ENCODE measurements at places on chromosomes 7 and 10.

GRCh38 chr10:100433253-100434240 is 29.3 kb upstream of the WNT8B start:
- peak; percentile 57 for DNase-seq

GRCh38 chr7:801940-802381 is 30.3 kb upstream of the SUN1 start:
- no peak for DNase-seq

GRCh38 chr7:1961701-1962276 is 271.0 kb downstream of the MAD1L1 start:
- DNase-seq, result no peak

- DNase-seq, result no peak
Measured at GRCh38 chr10:6170638-6171037, 32.1 kb upstream of the PFKFB3 start.

- DNase-seq, result no peak
Measured at GRCh38 chr10:123995461-123996131, 97.8 kb downstream of the CHST15 start.

- DNase-seq, result no peak
Measured at GRCh38 chr7:30041526-30042269, 13.5 kb downstream of the PLEKHA8 start.

DNA sequence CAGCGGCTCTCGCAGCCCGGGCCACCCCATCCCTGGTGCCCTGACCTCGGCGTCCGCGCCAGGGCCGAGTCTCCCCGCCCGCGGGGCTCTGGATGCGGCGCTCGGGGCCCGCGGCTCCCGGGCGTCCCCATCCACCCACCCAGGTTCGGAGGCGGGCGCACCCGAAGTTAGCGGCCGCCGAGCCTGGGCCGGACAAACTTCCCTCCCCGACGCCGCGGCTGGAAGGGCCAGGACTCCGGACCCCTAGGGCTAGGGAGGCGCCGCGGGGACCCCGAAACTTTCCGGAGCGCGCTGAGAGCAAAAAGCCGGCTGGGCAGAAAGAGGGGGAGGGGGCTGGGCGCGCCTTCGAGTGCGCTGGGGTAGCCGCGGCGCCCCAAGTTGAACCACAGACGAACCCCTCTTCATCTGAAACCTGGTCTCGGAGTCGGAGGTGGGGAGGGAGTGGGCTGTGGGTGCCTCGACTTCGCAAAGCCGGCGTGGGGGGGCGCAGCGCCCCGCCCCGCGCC is 3.7 kb upstream of the ELFN1 start:
- DNase-seq, result no peak

- DNase-seq, result no peak
Measured at GRCh38 chr10:95782318-95782717, 26.4 kb downstream of the ENTPD1 start.

DNA sequence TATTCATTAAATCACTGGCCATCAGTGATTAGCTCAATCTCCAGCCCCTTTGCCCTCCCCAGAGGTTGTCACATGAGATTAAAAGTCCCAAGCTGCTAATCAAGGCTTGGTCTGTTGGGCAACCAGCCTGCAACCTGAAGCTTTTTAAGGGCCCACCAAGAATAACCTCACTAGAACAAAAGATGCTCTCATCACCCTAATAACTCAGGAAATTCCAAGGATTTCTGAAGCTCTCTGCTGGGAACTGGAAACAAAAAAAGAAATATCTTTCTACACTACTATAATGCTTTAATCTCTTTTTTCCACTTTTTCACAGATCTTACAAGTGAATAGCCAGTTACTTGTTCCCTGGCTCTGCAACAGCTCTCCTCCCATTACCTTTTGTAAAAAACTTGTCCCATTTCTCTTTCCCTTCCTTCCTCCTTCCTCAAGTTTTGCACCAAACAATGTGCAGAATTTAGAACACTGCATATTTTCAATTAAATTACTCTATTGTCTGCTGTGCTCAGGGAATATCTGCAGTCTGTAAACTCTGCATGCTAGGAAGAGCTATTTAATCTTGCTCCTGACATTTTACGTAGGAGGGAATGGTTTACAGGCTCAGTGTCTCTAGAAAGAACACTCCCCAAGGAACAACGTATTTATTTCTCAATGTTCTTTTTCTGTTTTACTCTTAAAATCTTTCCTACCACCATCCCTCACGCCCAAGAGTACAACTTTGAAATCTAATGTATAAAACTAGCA is 169.1 kb downstream of the IMMP2L start:
- DNase-seq, result no peak

DNA sequence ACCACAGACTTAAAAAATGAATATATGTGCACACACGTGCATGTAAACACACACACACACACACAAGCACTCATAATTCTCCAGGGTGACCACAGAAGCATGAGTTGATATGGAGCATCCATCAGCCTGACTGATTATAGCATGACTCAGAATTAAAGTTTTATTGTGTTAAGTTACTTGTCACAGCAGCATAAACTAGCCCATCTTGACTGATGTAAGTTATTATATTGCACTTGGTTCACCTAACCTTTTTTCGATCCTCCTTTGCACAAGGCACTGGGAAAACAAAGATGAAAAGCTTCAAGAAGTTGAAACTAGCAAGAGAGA is 18.8 kb upstream of the SLC35G1 start:
- no peak for DNase-seq

GRCh38 chr10:70055550-70055949 is 2.9 kb downstream of the MACROH2A2 start:
- no peak for DNase-seq

- DNase-seq, result no peak
Measured at GRCh38 chr10:107443326-107443725, 278.8 kb upstream of the SORCS1 start.

DNA sequence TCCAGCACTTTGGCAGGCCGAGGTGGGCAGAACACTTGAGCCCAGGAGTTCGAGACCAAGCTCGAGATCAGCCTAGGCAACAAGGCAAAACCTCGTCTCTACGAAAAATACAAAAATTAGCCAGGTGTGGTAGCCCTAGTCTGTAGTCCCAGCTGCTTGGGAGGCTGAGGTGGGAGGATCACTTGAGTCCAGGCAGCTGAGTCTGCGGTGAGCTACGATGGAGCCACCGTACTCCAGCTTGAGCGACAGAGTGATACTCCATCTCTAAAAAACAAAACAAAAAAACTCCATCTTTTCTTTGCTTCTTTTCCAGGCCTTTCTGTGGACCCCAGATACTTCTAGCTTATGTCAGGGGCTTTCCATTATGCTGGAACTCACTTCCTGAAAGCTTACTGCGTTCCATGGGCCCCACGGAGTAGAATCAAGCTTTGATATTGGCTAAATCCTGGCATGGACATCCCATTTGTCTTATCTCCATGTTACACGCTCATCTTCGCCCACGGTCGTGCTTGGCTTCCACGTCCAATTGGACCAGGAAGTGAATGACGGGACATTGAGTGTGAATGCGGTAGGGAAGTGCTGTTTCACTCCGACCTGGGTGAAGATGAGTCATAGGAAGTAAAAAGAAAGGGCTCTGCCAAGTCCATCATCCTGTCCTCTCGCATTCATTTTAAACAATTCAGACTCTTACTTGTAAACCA is 45.7 kb downstream of the FAM171A1 start:
- no peak for DNase-seq

- no peak for DNase-seq
Measured at GRCh38 chr7:17320102-17320497, 21.6 kb downstream of the AHR start.

GRCh38 chr7:24113506-24113905 is 170.5 kb upstream of the NPY start:
- DNase-seq, result no peak

- DNase-seq, result no peak
Measured at GRCh38 chr10:103683851-103684250, 171.5 kb downstream of the SH3PXD2A start.

- no peak for DNase-seq
Measured at GRCh38 chr10:96743988-96744585, 23.8 kb upstream of the PIK3AP1 start.

DNA sequence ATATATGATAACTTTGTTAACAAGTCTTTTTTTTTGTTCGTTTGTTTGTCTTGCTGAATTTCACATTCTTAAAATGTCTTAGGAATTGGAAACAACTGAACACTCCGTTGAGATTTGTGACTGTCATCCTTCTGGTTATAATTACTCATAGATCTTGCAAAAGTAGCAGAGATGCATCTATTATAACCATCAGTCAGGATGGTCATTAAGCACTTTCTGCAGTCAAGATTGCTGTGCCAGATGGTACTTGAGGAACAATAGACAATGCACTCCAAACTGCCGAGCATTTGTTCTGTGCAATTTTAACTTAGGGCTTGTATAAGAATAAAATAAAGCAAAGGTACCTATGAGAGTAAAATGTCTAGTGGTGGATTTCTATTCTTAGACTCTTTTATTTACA is 710.1 kb upstream of the KCND2 start:
- DNase-seq, result no peak

DNA sequence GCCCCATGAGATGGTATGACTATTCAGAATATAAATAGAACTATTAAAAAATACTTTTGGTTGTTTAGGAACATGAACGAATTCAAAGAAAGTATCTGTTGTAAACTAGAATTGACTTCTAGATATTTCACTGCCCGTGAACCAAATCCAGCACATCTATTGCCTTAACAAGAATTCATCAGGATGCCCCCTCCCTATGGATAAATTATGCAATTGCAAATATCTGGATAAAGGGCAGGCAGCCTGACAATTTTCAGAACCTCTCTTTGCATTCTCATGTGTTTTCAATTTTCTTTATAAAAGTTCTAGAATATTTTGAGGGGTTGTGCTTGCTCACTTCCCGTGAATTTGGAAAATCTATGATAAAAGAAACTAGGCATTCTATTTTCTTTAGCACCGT is 822.1 kb upstream of the SORCS1 start:
- DNase-seq, result no peak

DNA sequence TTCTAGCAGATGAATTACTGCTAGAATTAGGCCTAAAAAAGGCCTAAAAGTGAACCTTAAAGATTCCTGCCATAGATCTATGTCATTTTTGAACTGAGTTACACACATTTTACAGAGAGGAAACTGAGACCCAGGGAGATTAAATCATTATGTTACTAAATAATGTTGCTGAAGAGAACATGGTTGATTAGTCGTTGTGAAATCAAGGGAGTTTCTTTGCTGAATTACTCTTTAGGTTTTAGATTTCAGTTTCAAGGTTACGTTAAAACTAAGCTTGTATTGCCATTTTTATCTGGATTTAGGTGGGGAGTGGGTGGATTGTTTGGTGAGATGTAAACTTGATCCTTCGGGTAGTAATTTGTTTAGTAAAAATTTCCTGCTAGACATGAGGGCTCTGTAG is 21.3 kb downstream of the CDK14 start:
- no peak for DNase-seq

- DNase-seq, result no peak
Measured at GRCh38 chr7:45240273-45240771, 82.7 kb downstream of the RAMP3 start.

DNA sequence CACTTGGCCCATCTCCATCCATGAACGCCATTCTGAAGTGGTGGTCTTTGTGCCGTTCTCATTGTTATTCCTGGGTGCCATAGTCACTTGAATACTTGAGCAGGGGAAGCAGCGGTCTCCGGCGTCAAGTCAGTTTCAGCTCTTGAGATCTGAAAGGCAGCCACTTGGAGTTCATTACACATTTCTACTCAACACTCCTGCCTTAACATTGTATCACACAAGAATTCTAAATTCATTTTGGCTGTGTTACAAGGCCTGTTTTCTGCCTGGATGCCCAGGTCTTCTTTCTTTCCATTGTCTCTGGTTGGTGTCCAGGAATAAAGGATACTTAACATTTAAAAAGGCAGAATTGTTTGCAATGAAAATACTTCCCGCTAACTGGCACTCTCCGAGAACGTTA is 69.0 kb upstream of the RAB11FIP2 start:
- DNase-seq, result no peak

DNA sequence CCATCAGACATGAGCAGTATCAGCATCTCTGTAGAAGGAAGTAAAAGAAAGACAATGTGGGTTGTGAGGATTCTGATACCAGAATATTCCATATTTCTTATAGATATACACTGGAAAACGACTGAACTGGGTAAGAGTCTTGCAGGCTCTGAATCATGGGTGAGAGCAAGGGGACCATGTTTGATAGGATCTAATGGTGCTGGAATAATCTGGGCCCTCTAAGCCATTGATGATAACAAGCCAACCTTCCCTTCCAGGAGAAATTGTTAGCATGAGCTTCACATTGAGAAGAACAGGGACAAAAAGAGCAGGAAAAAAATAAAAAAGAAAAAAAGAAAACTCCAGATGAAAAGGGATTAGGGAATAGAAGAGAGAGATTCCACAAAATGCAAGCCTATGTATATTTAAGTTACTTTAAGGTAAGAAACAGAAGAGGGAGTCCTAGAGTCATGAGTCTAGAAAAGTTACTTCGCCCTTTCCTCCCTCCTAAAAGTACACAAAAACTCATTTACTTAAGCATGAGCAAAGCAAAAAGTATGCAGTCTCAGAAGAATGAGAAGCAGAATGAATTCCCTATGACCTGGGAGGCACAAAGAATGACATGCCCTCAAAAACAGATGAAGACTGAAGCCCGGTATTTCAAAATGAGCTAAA is 181.9 kb downstream of the TMEM26 start:
- no peak for DNase-seq

DNA sequence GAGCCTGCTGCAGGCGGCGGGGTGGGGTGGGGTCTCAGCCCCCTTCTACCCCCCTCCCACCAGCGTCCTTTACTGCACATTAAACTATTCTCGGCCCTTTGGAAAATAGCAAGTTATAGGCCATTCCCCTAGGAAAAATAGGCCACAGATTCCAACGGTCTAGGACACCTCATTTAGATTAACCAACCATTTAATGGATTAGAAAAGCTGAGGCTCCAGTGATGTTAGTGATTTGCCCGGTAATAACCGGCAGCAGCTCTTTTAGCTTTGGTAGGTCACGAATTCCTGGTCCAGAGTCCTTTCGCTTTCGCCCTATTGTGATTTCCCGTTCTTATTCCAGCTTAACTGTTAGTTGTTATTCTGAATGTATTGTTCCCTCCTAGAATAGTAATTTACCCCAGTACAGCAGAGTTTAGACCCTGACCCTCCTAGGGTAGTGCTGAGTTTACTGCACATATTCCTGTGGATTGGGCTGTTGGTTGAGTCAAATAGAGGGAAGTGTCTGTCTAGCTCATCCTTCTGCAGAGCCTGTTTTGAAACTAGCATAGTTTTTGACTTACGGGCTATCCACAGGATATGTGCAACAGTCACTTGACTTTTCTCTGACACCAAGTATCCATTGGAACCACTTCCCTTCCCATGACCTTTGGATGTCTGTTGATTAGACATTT is 754 bp downstream of the GSTO1 start:
- no peak for DNase-seq

DNA sequence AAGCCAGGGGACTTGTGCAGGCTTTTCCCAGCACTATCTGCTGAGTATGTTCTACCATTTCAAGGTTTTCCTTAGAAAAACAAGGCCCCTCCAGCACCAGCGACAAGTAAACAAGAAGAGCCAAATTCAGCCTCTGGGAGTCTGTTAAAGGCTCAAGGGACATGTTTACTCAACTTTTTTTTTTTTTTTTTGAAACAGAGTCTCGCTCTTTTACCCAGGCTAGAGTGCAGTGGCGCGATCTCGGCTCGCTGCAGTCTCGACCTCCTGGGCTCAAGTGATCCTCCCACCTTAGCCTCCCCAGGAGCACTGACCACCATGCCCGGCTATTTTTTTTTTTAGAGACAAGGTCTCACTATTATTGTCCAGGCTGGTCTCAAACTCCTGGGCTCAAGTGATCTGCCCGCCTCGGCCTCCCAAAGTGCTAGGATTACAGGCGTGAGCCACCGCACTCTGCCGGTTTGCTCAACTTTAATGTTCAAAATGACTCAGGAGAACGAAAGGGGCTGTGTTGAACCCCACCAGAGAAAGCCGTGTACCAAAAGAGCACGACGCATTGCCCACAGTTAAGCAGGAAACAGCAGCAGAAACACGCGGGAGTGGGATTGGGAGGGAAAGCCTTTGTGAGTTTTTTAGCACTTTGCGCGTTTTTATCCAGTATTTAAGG is 772 bp downstream of the PRDX3 start:
- DNase-seq, result no peak

Data from NCI-H187 treated with DMSO at 0.1 percent for 48 hours (cell line).